ENCODE measurements at places on chromosomes 5 and 9.

DNA sequence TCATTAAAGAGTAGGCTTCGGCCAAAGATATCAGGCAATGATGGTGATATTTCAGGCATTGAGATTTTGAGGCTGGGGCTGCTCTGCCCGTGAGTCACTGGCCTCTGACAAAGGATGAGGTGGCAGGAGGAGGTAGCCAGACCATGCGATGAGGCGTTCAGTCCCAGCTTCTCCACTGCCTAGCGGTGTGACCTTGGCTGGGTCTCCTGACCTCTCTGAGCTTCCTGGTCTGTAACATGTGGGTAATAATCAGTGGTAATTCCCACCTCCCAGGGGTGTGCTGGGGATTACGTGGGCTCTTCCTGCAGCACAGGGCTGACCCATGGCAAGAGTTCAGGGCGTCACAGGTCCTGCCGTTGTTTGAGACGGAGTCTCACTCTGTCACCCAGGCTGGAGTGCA lies 73.2 kb upstream of the RAPGEF1 start:
- DNase-seq, result no peak

- no peak for DNase-seq
Measured at GRCh38 chr5:11903614-11904264, 507 bp downstream of the CTNND2 start.

- DNase-seq, result no peak
Measured at GRCh38 chr5:97142521-97143254, at the start of gene LIX1. TSS of gene LIX1 (minus strand) at chr5:97142611. CDS start at chr5:97142576, 35 bp downstream.

DNA sequence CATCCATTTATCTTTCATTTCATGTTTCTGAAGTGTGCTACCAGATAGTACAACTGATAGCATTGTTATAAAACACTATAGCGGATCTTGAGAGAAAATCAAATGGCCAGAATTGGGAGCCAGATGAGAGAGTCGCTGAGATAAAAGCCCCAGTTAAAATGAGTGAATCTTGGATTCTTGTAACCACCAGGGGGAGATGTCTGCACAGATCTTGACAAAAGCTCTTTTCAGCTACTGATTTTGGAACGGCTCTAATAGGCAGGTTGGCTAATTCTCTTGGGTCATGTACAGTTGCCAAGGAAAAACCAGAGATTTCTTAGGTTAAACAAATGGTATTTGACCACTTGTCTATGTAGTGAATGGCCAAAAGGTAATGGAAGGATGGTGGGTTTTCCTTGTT lies 21.7 kb downstream of the F2RL2 start:
- DNase-seq, result no peak

GRCh38 chr9:15965246-15965745 lies 412.5 kb downstream of the CCDC171 start:
- DNase-seq, result no peak

DNA sequence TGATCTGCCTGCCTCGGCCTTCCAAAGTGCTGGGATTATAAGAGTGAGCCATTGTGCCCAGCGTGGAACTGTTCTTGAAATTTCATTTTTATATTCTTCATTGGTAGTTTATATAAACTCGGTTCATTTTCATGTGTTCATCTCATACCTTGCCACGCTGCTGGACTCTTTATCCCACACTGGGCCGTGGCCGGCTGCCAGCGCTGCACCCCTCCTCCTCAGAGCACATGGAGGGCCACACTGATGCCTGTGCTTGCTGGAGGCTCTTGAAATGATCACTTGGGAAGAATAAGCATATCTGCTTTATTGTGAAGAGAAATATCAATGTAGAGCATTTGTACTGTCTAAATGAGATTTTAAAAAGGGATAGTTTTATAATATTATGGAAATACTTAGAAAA lies 69.5 kb downstream of the EHMT1 start:
- DNase-seq, result no peak

DNA sequence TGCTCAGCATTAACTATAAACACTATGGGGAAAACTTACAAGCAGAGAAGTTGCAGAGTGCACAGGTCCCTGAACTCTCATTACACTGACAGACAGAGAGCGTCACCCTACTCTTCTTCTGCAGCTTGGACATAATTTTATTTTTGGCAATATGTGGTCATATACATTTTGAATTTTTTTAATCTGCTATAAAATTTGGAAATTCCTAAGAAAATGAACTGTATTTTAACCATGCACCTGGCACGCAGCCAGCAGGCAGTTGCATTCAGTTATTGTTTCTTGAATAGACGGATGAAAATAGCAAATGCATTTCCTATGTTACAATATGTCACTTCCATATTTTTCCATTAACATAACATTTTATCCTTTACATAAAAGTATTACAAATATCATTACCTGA lies 100.2 kb downstream of the SLC25A46 start:
- DNase-seq, result no peak

DNA sequence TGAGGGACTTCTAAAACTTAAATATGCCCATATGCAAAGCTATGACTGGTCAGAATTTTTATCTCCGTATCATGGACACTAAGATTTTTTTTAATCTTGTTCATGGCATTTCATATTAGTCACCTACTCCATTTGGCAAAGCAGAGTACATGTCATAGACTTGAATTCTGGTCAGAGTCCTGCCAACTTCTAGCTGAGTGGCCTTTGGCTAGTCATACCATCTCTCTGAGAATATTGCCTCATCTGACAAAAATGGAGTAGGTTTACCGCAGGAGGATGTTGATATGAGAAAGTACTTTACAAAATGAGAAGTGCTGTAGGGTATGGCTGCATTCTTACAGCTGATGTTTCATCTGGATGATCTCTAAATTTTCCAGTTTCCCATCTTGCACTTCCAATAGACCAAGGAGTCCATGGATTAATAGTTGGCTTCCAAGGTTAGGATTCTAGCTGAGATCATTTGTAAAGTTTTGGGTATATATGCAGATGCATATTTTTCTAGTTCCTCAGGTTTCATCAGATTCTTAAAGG lies 150.8 kb upstream of the NR3C1 start:
- DNase-seq, result no peak

- DNase-seq, result no peak
Measured at GRCh38 chr5:62077823-62078550, 228.0 kb upstream of the KIF2A start.

- no peak for DNase-seq
Measured at GRCh38 chr5:136006164-136006563, 22.6 kb upstream of the TGFBI start.

DNA sequence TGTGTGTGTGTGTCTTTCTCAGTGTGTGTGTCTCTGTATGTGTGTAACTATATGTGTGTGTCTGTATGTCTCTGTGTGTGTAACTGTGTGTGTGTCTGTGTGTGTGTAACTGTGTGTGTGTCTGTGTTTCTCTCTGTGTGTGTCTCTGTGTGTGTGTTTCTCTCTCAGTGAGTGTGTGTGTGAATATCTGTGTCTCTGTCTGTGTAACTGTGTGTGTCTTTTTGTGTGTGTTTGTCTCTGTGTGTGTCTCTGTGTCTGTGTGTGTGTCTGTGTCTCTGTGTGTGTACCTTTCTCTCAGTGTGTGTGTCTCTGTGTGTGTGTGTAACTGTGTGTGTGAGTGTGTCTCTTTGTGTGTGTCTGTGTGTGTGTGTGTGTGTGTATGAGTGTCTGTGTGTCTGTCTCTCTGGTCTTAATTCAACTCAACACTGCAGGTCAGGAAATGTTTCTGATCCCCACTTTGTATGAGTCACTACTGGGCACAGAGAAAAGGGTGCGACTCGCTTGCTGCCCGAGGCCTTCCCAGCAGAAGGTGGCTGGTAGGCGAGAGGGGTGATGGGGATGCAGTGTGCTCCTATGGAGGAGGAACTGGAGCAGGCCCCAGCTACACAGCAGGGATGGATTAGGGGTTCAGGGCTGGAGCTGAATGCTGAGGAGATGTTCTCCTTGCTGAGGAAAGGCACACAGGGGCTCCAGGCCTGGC lies 52.1 kb downstream of the NSG2 start:
- DNase-seq, result no peak

GRCh38 chr5:150431574-150431973 lies 18.0 kb downstream of the RPS14 start:
- no peak for DNase-seq

GRCh38 chr9:16090907-16091629 lies 538.2 kb downstream of the CCDC171 start:
- no peak for DNase-seq
